ENCODE measurements at places on chromosomes 5 and 9.

DNA sequence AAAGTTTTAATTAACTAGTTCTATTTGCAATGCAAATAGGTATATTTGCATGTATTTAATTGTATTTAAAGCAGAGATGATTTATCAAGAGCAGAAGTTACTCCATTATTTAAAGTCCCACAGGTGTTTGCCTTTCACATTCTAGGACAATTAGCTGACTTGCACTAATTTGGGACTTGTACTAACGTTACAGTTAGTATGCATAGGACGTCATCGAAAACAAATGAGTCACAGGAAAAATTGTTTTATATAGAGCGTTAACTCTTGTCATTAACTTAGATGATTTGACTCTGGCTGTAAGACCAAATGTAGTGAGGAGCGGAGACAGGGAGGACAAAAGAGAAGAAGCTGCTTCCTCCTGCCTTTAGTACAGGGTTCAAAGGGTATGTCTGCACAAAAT, 126.1 kb upstream of the IFNE start:
- no peak for DNase-seq

DNA sequence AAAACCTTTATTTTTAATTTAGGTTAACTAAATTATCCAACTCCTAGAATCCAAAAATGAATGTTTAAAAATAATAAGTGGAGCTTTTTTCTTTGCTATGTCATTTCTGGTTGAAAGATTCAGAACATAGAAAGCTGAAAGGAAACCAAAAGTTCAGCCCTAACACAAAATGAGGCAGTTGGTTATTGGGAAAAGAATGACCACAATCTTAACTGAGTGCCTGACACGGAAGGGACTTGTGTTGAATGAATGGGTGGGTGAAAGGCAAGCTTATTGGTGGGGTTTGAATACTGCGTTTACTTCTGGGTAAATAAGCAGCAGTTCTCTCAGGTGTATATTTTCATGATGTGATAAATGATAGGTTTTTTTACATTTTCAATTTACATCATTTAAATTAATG, 243.5 kb downstream of the IRX1 start:
- no peak for DNase-seq

GRCh38 chr9:22124263-22125011, 115.3 kb upstream of the CDKN2B start:
- no peak for DNase-seq

GRCh38 chr9:94212531-94212930, 46.6 kb upstream of the ZNF169 start:
- DNase-seq: no peak

DNA sequence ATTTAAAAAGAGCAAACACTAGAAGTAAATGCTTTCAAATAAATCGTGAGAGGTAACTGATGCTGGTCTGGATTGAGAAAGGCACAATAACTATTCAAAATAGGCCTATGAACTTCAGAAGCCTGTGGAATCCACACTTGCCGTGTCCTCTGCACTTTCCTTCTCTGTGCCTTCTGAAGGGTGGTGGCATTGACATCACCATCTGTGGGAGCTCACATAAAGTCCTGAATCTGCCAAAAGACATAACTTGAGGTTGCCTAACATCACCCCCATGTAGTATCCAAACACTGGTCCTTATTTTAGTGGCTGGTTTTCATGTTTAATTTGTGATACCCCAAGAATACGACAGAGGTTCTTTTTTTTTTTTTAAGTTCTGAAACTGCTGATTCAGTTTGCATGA, 59.8 kb downstream of the IRF1 start:
- DNase-seq: no peak

DNA sequence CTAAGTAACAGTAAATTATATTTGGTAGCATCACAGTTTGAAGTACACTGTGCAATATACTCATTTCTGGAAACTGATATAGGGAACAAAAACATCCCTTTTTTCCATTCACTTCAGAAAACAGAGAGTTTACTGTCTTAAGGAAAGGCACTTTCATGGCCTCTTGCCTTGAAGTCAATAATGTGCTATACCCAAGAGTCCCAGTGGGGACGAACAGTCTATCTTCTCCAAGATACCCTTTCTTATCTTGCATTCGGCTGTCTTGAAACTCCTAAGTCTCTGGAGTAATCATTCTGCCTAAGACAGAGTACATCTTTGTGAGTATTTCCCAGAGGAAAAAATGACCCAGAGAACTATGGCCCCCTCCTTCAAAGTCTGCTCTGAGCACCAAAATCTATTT, 107.1 kb downstream of the SLC1A3 start:
- no peak for DNase-seq

All from activated CD8-positive, alpha-beta memory T cell treated with anti-CD3 and anti-CD28 coated beads for 1 hour (primary cell).